ENCODE measurements at places on chromosomes 7 and 10.

DNA sequence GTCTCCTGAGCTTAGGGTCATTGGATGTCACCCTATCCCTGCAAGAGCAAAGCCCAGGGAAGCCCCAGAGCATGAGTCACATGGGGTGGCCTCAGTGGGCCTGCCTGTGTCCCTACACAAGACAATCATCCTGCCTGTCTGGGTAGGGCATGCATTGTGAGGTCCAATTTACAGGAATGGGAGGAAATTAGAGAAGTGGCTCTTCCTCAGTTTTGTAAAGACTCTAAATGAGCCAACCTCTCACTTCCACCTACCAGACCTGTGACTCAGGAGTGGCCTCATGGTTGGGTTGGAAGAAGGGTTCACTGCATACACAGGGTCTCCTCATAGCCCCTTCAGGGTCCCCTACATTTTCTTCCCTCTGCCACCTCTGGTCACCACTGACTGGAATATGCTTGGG is 43.6 kb upstream of the SMNDC1 start:
- no peak for DNase-seq

- no peak for DNase-seq
Measured at GRCh38 chr7:6284055-6284400, 11.6 kb upstream of the CYTH3 start.

- no peak for DNase-seq
Measured at GRCh38 chr10:123870260-123870659, 21.3 kb downstream of the CPXM2 start.

DNA sequence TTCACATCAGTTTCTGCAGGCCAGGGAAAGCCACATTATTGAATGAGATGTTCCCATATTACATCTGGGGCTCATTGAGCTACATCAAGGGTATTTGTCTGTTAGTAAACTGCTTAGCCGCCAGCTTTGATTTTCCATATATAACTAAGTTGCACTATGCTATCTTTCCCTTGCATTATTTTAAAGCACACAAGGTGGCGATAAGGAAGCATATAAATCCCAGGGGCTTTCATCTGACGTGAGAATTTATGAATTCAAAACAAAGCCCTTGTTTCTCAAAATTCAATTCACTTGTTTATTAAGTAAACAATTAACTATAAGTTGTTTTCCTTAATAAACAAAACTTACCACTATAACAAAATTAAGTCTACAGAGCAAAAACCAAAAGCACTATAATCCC is 334.1 kb upstream of the TPK1 start:
- DNase-seq = no peak

DNA sequence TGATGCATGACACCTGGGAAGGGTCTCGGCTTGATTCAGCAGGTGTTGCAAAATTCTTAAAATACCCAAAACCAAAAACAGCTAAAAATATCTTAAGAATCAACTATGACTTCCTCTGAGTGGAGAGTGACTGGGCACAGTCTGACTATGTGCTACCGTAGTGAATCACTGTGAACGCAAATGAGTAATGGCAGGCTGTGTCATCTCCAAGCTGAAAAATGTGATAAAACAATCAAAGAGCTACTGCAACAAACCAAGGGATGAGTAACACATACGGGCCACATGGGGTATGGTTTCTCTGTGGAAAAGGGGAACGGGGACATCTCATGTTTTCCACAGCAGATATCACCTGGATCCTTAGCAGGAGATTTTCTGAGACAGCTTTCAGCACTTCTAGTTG is 127.5 kb downstream of the ABCA13 start:
- DNase-seq = peak; percentile 64

- no peak for DNase-seq
Measured at GRCh38 chr10:55160655-55161283, 359.7 kb upstream of the PCDH15 start.

DNA sequence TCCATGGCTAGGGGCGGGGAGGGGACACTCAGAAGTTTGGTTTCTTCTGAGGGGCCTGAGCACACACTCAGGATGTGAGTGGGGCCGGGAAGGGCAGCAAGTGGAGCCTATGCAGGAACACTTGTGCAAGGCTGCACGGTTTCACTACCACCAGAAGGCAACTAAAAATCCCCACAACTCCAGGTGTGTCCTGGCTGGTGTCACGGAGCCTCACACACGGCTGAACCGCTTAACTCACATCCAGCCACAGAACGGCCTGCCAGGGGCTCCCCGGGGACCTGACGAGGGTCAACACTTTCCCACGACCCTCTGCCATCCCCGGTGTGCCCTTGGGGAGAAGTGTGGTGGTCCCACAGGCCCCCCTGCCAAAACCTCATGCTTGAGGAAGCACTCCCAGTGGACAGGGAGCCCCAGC is 173.9 kb downstream of the ELFN1 start:
- DNase-seq = no peak

GRCh38 chr7:87116315-87116714 is 35.9 kb upstream of the DMTF1 start:
- no peak for DNase-seq

GRCh38 chr10:91409069-91409868 is 875 bp upstream of the HECTD2 start:
- DNase-seq = peak; percentile 89

DNA sequence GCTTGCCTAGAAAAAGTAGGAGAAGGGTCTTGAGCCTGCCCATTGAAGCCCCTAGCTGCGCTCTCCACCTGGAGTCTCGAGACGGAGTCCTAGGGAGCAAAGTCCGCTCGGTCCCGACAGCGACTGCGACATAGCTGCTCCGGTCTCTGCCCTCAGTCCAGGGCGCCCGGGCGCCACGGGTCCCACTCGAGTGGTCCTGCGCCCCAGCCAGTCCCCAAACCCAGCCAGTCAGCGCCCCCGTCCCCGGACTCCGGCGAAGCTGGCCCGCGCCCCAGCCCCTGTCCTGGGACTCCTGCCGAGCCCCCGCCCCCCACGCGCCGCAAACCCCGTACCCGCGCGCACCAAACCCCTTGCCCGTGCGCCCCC is 490 bp downstream of the TNS3 start:
- DNase-seq = no peak

DNA sequence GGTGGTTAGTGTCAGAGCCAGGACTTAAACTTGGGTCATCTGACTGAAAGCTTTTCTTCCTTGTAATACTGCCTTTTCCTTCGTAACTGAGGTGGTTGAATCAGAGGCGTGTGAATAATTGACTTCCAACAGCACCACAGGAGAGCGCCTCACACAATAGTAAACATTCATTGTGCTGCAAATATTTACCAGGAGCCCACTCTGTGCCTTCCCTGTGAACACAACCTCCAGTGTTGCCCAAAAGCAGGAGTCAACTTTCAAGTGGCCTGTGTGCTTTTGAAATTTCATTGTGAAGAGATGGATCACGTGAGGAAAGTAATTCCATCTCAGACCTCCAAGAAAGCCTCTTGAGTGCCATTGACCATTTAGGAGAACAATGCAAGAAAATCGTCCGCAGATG is 60.2 kb downstream of the ADRA2A start:
- DNase-seq = no peak

- no peak for DNase-seq
Measured at GRCh38 chr10:97532935-97533671, 34.4 kb downstream of the UBTD1 start.

- DNase-seq = peak; percentile 41
Measured at GRCh38 chr7:32500922-32501341, 5.6 kb downstream of the AVL9 start.

DNA sequence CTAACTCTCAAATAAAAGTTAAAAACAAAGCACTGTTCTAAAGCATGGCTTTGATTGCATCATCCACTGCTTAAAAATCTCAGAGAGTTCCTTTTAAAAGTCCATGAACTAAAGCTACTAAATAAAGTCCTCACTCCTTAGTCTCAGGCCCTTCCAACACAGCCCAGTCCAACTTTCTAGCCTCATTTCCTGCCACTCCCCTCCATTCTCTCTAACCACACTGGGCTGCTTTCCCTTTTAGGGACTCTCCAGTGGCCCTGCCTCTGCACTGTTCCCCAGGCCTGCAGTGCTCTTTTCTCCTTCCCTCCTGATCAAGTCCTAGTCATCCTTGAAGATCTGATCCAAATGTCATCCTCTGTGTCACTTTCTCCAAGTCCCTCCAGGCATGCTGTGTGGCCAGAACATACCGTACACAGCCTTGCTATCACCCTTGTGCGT is 56.9 kb upstream of the PPP1R3C start:
- DNase-seq = peak; percentile 86

- DNase-seq = no peak
Measured at GRCh38 chr7:2897023-2897422, 52.9 kb upstream of the GNA12 start.

DNA sequence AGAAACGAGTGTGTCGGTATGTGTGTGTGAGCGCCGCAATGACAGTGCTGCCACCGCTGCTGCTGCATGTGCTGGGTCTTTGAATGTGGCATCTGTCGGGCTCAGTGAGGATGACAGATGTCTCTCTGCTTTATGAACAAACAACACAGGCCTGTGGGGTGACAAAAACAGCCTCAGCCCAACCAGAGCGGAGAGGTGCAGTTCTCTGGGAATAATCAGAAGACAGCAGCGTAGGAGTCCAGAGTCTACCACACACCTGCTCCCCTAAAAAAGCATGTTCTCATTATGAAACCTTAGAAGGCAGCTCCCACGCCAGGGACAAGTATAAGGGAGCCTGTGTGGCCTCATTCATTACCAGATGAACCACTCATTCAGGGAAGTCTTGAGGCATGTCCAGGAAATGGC is 278.3 kb downstream of the KCNMA1 start:
- no peak for DNase-seq
